ENCODE measurements at places on chromosomes 2 and 18. TPM values are rescaled to one million over a fixed set of nuclear protein-coding genes. Genes with fewer than 3 reads are reported as not detected.

LONRF2 gene
- total RNA-seq = not detected

FBLN7 gene
- total RNA-seq = 9.4 TPM

DNA sequence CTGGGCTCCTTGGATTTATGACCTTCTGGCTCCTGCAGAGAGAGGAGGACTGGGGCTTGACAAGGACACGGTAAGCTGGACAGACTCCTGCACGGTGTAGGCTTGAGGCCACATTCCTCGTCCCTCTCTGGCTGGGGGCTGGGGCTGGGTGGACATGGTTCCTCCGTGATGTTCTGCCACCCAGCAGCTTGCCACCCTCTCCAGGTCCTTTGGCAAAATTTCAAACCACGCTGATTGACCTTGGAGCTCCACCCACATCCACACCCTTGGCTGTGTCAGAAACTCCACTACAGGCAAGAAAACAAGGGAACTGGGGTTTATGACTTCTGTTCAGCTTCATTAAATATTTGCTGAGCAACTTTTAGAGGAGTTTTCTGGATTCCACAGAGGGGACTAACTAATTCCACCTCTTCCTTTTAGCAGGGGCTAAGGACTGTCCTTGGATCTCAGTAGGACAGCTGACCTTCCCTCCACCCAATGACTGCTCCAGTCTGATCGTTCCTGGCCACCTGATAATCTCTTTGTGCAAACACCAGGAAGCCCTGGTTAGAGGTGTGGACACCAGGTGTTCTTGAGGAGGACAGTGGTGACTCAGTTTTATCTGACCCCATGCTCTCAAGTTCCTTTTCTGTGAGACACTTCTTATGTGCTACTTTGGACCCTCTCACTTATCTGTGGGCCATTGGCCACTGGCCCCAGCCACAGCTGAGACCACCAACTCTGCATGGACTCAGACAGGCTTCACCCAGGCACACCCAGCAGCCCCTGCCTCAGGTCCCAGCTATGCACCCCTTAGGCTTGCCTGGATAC, 29.3 kb downstream of the GPR55 start:
- no peak for DNase-seq

DNA sequence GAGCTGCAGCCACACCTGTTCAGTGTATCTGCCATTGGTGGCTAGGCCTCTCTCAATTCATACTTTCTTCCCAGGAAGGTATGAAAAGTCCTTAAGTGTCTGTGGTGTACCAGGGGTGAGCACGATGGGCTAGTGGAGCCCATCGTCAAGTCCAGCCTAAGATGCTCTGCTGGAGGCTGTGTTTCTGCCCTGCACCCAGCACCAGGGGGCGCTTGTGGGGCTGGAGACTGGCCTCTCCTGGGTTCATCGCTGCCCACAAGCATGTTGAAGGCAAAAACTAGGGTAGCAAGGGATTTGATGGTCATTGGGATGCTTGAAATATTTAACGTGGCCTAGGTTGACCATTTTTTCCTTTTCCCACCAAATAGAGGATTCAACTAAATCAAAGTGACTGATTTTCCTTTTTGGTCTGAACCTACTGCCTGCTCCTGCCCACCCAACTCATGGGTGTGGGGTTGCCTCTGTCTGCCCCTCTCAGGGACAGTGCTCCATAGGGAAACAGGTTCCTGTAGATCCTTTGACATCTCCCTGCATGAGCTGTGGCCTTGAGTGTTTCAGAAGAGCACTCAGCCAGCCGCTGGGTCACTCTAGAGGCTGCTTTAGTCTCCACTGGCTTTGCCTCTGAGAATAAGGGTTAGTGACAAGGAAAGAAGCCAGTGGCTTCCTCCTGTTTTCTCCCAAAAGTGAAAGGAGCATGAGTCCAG, 59.0 kb downstream of the TPGS2 start:
- DNase-seq = no peak

LIMS3 gene
- 0.82 TPM for total RNA-seq

REG1B gene
- total RNA-seq = not detected

CREG2 gene
- total RNA-seq = not detected

- DNase-seq = no peak
Measured at GRCh38 chr18:32257084-32257785, 67.4 kb downstream of the MEP1B start.

DNA sequence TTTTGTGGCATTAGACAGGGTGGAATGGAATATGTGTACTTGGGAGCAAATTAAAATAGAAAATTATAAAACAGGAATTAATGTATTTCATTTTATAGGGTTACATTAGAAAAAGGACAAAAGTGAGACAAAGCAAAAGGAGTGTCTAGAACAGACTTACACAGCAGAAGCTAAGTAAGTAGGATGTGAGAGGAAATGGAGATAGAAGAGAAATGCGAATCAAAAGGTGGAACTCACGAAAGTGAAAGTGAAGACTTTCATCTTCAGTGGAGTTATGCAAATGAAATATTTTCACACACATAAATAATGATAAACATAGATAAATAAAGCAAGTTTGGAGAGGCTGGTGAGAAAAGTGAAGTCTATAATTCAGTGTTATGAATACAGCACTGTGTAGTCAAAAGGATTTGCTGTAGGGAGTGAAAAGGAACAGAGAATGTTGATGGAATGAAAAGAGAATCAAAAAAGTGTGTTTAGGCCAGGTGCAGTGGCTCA, 94.8 kb downstream of the DLGAP1 start:
- DNase-seq = no peak

DNA sequence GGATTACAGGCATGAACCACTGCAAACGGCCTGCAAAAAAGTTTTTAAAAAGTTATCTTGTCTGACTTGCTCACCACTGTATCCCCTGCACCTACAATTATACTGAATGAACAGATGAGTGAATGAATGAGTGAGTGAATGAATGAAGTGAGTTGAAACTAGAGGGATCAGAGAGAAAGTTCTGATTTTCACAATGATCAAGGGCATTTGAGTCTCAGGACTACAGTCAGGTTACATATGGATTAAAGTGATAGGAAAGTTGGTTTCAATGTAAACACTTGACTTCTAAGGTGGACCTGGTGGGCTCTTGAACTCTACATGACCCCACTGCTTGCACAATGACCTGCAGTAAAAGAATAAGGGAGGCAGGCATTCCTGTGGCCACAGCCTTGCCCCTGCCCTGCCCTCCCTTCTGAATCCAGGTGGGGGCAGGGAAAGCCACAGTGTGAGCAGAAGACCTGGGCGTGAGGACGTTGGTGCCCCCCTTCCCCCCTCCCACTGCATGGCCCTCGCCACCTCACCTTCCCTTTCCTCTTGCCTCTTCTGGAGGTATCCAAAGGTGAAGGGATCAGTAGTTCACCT, 10.7 kb downstream of the C2orf80 start:
- DNase-seq = no peak

DNA sequence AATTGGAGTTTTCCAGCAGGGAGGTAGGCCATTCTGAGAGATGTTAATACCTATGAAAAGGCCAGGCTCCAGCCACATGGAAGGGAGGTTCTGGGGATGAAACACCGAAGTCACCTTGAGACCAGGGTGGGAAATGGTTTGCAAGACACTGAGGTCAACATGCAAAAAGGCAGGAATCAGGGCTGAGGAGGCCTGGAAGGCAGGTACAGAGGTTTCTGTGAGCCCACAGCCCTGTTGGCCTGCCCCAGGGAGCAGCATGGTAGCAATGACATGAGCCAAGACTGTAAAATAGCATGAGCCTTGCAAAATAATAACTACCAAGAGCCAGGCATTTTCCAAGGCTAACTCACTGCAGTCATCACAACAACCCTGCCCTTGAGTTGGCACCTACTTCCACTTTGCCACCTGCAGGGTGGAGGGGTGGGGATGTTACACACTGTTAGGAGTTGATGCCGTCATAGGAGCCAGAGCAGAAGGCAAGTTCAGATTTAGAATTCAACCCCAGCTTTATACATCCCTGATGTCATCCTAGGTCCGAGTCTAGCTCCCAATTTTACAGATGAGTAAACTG, 61.3 kb downstream of the ZBTB7C start:
- DNase-seq = no peak

OSBPL1A gene
- total RNA-seq = 2.8 TPM

GRCh38 chr18:52716973-52717372, 377.0 kb downstream of the DCC start:
- DNase-seq = no peak

GRCh38 chr2:192559587-192559986, 364.9 kb upstream of the TMEFF2 start:
- no peak for DNase-seq

RNU2-63P gene
- total RNA-seq = 39.1 TPM

CNDP1 gene
- not detected for total RNA-seq

CRACDL gene
- total RNA-seq = 0.33 TPM

DNA sequence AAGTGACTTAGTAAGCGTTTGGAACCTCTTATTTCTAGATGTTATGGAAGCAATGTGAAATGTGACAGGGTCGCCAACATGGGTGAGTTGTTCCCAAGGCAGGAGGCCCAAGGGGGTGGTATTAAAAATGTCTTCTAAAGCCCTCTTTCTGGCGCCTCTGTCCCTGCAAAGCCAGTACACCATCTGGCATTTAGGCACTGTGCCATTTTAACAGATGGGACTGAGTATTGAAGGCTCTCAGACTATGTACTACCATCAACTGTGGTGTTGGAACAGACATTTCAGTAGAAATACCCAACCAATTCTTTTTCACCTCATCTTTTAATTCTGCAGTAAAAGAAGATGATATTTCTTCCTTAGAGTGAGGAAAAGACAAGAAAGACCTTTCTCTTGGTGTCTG, 384.5 kb upstream of the MMADHC start:
- no peak for DNase-seq

- no peak for DNase-seq
Measured at GRCh38 chr2:103991591-103991990, 862.3 kb upstream of the POU3F3 start.

- DNase-seq = no peak
Measured at GRCh38 chr2:132392221-132392620, 24.4 kb upstream of the GPR39 start.

DNA sequence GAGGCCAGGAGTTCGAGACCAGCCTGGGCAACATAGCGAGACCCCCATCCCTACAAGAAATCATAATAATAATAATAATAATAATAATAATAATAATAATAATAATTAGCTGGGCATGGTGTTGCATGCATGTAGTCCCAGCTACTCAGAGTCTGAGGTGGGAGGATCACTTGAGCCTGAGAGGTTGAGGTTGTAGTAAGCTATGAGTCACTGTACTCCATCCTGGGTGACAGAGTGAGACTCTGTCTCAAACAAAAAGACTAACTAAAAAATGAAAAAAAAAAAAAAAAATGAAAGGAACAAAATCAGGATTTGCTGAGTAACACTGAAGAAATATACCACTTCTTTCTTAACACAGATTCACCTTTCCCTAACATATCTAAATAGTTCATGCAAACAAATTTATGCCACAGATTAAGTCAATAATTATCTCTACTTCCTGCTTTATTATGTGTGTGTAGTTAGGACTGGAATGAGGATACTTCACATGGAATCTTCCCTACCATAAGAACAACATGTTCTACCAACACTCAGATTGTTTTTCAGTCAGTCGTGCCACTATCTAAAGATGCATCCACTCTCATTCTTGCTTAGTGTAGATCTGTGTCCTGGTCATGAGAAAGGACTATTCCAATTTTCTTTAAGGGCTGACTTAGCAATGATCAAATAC, 928.7 kb downstream of the SLC4A3 start:
- DNase-seq = no peak

C1QL2 gene
- total RNA-seq = not detected

DNA sequence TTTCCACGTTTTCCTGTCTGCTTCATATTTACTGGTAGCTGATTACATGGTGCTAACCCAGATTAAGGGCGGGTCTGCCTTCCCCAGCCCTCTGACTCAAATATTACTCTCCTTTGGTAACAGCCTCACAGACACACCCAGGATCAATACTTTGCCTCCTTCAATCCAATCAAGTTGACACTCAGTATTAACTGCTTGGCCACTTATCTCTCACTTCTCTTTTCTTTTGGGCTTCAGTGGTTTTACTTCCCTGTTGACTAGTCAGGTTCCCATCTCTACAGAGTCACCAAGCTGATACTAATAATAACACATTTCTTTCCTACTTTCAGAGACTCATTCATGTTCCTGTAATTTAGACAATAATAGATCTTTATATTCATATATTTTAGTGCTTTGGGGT, 302.2 kb upstream of the MAP2 start:
- DNase-seq = no peak

MAP3K19 gene
- total RNA-seq = not detected

DNA sequence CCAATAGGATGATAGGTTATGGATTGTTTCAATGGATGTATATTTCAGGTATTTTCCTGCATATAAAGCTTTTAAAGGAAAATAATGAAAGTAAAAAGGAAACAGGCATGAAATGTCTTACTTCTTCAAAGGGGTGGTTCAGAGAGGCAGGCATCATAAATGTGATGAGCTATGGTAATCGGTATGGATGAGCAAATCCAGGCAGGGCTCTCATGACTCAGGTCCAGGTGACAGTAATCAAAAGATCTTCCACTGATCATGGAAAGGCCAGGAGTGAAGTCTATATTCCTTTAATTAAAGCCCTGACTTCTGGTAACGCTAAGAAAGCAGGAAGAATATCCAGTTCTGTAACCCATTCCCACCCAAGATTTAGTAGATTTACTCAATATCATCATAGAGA, 48.7 kb upstream of the RGPD4 start:
- no peak for DNase-seq

ZNF236 gene
- total RNA-seq = 14.3 TPM

GRCh38 chr2:83844490-83844889, 614.6 kb downstream of the SUCLG1 start:
- no peak for DNase-seq

GPN1 gene
- total RNA-seq = 50.6 TPM
